ENCODE measurements at places on chromosomes 4 and X.

DNA sequence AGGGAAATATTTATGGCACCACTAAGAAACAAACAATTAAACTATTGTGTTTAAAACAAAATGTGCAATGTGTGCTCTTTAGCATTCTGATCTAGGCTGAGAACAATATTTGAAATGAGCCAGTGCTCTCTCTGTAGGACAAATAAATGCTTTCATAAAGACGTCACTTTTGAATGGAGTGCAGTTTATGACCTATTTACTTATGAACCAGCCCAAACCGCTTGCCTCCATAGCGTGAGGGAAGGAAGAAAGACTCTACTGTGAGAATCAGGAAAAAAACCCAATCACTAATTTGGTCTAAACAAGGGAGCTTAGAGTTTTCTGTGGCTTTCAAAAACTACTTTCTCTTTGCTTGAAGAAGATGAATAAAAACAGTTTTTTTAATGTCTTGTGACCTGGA lies 39.4 kb downstream of the SAT1 start:
- H3K27ac ChIP-seq = peak overlapping the region; percentile 98
- no peak for DNase-seq
- H3K36me3 ChIP-seq = peaks cover 3% of the 10 kb centered on the region
- H3K4me3 ChIP-seq = no peak overlapping the region

DNA sequence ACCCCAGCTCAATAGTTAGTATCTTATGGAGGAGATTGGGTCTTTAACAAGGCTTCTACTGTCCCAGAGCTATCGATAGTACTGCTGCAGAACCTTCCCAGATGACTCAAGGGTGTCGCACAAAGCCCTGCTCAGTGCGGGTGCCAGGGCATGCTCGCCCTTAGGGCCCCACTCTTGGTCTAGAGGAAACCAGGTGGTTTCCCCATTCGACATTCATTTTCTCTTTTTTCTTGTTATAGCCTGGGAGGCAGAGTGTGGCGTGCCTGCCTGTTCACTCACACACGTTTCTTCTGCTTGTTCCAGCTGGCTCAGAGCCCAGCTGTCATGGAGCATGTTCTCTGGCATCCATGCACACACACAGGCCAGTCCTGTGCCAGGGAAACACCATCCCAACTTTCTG lies 144.5 kb downstream of the SMIM20 start:
- no peak for DNase-seq
- no peaks in the 10 kb centered on the region for H3K36me3 ChIP-seq
- H3K27me3 ChIP-seq = peaks cover 5% of the 10 kb centered on the region

- no peak overlapping the region for H3K4me3 ChIP-seq
- H3K27me3 ChIP-seq = no peaks in the 10 kb centered on the region
- no peak overlapping the region for H3K27ac ChIP-seq
- no peak for DNase-seq
Measured at GRCh38 chr4:176939445-176939844, 146.7 kb upstream of the VEGFC start.

GRCh38 chr4:147864607-147865006 lies 132.7 kb downstream of the ARHGAP10 start:
- H3K27me3 ChIP-seq = no peaks in the 10 kb centered on the region
- DNase-seq = no peak
- no peak overlapping the region for H3K27ac ChIP-seq
- H3K36me3 ChIP-seq = peaks cover 2% of the 10 kb centered on the region
- no peak overlapping the region for H3K4me3 ChIP-seq
- H3K4me1 ChIP-seq = peaks cover 6% of the 10 kb centered on the region

DNA sequence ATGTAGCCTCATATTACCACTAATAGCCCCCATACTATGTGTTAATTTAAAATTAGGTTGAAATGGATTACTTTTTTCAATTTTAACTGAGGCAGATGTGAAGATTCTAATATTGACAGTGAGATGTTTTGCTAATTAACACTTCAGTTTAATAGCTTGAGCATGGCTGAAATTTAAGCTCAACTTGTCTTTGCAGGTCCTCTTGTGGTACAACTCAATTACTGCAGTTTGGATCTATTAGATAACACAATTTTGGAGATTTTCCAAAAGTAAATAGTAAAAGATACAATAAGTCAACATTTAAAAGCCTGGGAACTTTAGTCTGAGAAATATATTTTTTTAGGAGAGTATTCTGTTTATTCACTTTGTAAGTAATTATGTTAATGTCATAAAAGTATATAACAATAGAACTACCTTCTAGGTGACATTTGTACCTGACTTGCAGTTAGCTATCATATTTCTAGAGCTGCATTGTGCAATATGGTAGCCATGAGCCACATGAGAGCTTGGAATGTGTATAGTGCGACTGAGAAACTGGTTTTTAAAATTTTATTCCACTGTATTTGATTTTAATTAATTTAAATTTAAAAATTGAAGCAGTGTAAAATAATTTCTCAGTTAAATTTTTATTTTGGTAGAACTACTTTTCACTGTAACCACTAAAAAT lies 73.1 kb upstream of the FMR1 start:
- H3K36me3 ChIP-seq = no peaks in the 10 kb centered on the region
- DNase-seq = no peak
- H3K4me3 ChIP-seq = no peak overlapping the region
- H3K4me1 ChIP-seq = no peaks in the 10 kb centered on the region
- H3K27ac ChIP-seq = no peak overlapping the region

- H3K4me1 ChIP-seq = no peaks in the 10 kb centered on the region
- peaks cover 38% of the 10 kb centered on the region for H3K36me3 ChIP-seq
- H3K27ac ChIP-seq = no peak overlapping the region
- H3K27me3 ChIP-seq = no peaks in the 10 kb centered on the region
- H3K4me3 ChIP-seq = no peak overlapping the region
Measured at GRCh38 chrX:129433945-129434344, 89.3 kb downstream of the SMARCA1 start.

DNA sequence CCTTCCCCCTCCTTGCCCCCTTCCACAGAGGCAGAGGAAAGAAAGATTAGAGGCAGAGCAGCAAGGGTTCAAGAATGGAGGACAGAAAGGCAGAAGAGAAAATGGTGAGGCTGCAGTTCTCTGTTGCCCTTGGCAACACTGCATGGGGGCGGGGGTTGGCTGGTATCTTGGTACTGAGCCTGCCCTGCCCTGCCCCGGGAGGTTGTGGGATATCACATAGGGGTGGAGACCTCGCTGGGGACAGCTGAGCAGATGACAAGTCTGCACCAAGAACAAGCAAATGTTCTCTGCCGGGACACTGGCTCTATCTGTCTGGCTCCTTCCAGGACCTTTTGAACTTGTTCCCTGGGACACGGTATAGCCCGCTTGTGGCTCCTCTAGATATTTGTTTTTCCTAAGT lies 39.8 kb downstream of the NHS start:
- no peak for DNase-seq
- no peaks in the 10 kb centered on the region for H3K36me3 ChIP-seq
- no peaks in the 10 kb centered on the region for H3K27me3 ChIP-seq
- peaks cover 54% of the 10 kb centered on the region for H3K4me1 ChIP-seq
- peak overlapping the region; percentile 84 for H3K27ac ChIP-seq

DNA sequence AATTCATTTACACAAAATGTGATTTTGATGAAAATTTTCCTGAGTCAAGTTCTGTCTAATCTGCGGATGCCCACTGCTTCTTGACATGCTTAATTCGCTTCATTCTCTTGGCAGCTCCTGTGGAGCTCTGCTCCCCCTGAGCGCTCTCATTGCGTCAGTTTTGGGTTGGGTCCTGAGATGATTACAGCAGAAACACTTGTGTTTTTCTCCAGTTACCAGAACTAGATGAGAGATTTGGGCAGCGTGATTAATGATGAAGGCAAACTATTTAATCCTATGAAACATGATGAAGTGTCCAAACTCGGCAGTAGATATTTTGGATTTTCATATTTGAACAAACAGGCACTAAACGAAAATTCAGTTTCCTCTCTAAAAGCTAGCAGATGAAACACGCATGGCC lies 4.2 kb upstream of the CXCL1 start:
- no peak overlapping the region for H3K27ac ChIP-seq
- H3K4me3 ChIP-seq = no peak overlapping the region
- peaks cover 22% of the 10 kb centered on the region for H3K27me3 ChIP-seq
- peaks cover 20% of the 10 kb centered on the region for H3K4me1 ChIP-seq

- H3K4me1 ChIP-seq = peaks cover 41% of the 10 kb centered on the region
- no peak overlapping the region for H3K4me3 ChIP-seq
- no peak overlapping the region for H3K27ac ChIP-seq
Measured at GRCh38 chr4:3303565-3303824, 10.7 kb downstream of the RGS12 start.

DNA sequence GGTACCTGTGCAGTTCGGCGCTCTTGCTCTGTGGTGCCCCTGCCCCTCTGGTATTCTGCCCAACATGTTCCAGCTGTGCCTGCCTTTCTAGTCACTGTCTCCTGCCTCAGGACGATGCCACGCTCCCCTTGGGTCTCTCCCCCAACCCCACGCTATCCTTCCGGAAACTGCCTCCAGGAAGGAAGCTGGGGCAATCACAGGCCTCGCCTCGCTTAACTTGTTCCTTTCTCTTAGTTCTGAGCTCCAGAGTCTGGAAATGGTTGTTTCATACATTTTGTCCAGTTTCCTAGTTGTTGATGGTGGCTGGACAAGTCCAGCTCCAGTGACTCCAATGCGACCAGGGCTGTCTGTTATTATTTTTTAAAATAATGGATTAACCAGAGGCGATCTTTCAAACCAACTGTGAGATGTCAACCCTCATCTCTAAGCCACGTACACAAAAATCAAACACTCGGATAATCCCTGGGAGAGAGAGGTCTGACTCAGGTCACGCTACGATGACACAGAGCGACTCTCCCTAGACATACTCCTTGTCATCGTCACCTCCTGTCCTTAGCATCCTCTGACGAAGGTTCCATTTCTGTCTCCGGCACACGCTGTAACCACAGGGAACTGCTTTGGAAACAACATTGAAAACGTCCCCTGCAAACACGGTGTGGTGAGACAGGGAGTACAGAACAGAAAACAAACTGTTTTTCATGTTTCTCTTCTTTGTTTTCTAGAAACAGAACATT lies 62.5 kb downstream of the ABLIM2 start:
- no peaks in the 10 kb centered on the region for H3K27me3 ChIP-seq
- DNase-seq = no peak
- no peak overlapping the region for H3K27ac ChIP-seq

GRCh38 chrX:3728454-3728853 lies 15.0 kb upstream of the PRKX start:
- peaks cover 3% of the 10 kb centered on the region for H3K4me1 ChIP-seq
- no peak overlapping the region for H3K27ac ChIP-seq
- no peak for DNase-seq

- no peak overlapping the region for H3K27ac ChIP-seq
- peaks cover 12% of the 10 kb centered on the region for H3K4me1 ChIP-seq
- H3K4me3 ChIP-seq = no peak overlapping the region
- no peak for DNase-seq
Measured at GRCh38 chrX:109393859-109394258, 88.0 kb downstream of the GUCY2F start.

GRCh38 chrX:148695255-148695654 lies 194.8 kb downstream of the AFF2 start:
- no peaks in the 10 kb centered on the region for H3K4me1 ChIP-seq
- H3K36me3 ChIP-seq = no peaks in the 10 kb centered on the region
- no peak overlapping the region for H3K27ac ChIP-seq
- H3K4me3 ChIP-seq = no peak overlapping the region

- no peak overlapping the region for H3K27ac ChIP-seq
- DNase-seq = no peak
- H3K4me1 ChIP-seq = no peaks in the 10 kb centered on the region
Measured at GRCh38 chrX:38824176-38824575, 22.9 kb downstream of the MID1IP1 start.

DNA sequence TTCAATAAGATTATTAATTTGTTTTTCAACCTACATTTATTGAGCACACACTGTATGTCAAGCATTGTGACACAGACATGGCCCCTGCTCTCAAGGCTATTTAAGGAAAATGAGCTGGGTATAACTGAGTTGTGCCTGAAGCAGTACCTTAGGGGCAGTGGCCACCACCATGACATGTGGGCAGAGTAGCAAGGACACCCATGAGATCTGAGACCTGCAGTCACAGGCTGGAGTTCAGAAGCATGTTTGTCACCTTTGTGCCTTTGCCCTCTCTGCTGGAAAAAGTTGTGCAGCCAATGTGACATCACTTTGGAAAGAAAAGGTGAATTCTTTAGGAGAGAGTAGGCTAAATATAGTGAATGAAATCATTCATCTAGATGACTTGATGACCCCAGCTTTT lies 501.3 kb downstream of the BCOR start:
- DNase-seq = no peak
- no peak overlapping the region for H3K4me3 ChIP-seq
- peaks cover 5% of the 10 kb centered on the region for H3K4me1 ChIP-seq
- no peaks in the 10 kb centered on the region for H3K36me3 ChIP-seq
- no peak overlapping the region for H3K27ac ChIP-seq

DNA sequence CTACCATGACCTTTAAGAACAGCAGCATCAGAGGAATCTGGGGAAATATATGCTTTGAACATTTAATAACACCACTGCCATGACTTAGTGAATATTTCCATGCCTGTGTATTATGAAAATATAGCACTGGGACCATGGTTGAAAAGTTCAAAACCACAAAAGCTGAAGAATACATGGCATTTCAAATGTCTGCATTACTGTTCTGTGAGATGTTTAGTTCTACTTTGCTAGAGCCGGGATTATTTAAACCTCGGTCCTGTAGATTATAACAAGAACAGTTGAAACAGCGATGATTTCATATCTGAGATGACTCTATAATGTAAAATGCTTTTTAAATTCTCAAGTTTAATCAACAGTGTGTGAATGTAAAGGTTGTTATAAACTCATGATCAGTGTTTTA lies 126.7 kb upstream of the AGA start:
- H3K36me3 ChIP-seq = no peaks in the 10 kb centered on the region
- peaks cover 3% of the 10 kb centered on the region for H3K4me1 ChIP-seq
- no peak overlapping the region for H3K4me3 ChIP-seq
- H3K27me3 ChIP-seq = no peaks in the 10 kb centered on the region

DNA sequence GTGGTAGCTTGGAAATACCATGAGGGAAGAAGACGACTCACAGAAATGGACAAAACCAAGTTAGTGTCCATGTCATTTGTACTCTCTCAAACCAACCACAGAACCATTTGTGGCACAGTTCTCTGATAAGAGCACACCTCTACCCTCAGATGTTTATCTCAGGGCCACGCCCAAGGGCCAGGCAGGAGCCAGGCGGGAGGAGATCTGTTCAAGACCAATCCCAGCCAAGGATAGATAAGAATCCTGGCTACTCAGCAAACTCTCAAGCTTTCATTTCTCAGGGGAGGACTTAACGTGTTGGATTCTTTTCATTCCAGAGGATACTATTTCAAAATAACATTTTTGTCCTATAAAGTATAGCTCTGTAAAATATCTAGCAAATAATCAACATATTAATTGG lies 95.0 kb downstream of the NYX start:
- no peaks in the 10 kb centered on the region for H3K27me3 ChIP-seq
- H3K27ac ChIP-seq = no peak overlapping the region
- peaks cover 5% of the 10 kb centered on the region for H3K36me3 ChIP-seq
- H3K4me3 ChIP-seq = no peak overlapping the region
- no peak for DNase-seq

DNA sequence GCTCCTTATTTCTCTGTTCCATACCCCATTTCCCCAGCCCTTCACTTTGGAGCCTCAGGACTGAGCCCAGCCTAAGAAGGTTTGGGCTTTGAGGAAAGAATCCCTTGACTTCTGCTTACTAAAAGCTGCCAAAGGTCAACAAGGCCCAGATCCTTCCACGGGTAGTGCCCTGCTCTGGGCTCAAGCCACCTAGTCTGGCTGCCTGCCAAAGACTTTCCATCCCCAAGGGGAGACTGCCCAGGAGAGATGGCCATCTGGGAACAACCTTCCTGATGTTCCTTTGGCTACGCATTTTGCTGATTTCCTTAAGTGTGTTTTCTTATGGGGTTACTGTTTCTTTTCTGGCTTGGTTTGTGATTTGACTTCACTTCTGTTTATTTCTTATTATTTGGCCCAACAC lies 49.8 kb upstream of the NDP start:
- no peaks in the 10 kb centered on the region for H3K27me3 ChIP-seq
- H3K4me1 ChIP-seq = peaks cover 6% of the 10 kb centered on the region
- H3K36me3 ChIP-seq = no peaks in the 10 kb centered on the region
- no peak for DNase-seq
